ENCODE measurements at places on chromosomes 1 and 21.

DNA sequence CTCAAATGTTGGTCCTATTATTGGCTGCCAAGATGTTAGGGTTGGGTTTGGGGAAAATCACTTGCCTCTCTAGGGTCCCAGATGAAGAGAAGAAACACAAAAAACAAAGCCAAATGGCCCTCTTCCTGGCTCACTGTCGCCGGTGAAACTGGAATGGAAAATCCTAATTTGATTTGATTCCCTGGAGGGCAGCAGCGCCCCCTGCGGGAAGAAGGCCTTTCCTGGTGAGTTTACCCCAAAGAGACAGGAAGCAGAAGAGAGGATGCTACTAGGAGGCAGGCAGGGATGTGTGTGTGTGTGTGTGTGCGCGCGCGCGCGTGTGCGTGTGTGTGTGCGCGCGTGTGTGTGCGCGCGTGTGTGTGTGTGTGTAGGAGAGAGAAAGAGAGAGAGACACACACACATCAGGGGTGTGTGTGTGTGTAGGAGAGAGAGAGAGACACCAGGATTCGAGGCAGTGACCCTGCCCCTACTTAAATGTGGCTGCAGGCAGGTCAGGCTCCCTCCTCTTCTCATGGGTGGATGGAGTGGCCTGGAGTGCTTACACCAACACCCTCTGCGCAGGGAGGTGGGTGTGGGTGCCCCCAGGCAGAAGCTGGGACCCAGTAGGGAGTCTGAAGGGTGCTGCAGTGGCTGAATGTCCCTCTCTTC lies 3.1 kb upstream of the SELENON start:
- DNase-seq = peak; percentile 84

GRCh38 chr21:26849428-26850115 lies 4.4 kb upstream of the ADAMTS1 start:
- no peak for DNase-seq

DNA sequence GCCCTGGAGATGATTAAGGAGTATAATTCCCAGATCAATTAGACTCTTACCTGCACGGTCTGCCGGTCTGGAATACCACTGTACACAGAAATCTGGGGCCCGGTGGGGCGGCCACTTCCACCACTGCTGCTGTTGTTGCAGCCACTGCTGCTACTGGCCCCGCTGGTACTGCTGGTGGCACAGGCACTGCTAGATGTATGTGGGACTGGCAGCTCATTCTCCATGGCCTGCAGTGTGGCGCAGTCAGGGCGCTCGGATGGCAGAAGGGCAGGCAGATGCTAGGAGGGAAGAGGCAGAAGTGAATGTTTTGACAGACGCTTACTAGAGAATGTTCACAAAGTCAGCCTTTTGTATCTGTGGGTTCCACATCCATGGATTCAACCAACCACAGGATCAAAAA lies 54.4 kb upstream of the A3GALT2 start:
- no peak for DNase-seq

- DNase-seq = no peak
Measured at GRCh38 chr1:160665330-160666078, 18.7 kb upstream of the SLAMF1 start.

DNA sequence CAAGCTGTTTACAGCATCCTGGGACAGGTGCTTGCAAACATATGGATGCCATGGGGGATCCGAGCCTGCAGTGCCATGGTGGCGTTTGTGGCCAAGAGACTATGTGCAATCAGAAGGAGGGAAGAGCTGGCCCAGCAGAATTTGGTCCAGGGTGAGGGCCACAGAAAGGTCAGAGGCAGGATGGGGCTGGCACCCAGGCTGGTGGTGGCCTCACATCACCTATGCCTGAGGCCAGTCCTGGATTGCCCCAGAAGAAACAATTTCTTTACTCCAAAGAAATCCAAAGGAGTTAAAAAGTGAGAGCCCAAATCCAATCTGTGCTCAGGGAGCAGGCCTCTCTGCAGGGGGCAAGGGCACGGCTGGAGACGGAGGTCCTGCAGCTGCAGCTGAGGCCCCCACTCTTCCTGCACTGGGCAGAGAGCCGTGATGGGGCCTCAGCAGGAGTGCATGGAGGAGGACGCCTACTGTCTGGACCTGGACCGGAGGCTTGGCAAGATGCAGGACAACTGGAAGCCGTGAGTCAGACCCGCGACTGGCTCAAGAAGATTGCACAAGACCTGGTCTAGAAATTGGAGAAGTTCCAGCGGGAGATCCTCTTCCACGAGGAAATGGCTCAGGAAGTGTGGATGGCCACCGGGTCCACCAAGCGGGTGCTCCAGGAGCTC lies 163.5 kb downstream of the RYR2 start:
- DNase-seq = no peak

DNA sequence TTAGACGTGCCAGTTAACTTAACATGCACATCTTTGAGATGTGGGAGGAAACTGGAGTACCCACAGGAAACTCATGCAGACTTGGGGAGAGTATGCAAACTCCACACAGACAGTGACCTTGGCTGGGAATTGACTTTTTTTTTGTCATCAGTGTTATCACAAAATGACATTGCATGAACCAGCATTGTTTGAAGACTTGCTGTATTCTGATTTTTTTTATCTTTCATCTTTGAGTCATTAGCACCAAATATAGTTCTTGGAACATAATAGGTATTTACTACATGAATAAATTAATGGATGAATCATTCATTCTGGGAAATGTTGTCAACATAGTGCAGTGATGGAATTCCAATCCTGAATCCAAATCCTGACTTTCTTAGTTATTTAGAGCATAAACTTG lies 77.0 kb downstream of the ATF6 start:
- no peak for DNase-seq

Measured in activated T-cell treated with anti-CD3 and anti-CD28 coated beads, Interleukin-2, amount 50 U/mL, for 4 hours (primary cell).